ENCODE measurements at places on chromosomes 5 and 9.

DNA sequence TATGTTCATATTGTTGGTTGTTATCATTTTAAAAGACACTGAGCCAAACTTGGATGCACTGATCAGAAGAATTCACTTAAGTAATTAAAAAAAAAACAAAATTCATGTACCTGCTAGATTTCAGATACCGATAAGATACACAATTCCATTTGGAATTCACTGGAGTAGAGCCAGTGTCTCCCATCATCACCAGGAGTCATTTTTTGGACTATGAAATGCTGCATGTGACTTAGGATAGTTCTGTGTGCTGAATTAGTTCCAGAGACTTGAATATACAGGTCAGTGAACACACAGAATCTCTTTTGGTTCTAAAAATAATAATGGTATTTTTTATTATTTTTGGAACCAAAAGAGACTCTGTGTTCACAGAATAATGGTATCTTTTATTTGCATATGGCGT, 482.6 kb upstream of the PIK3R1 start:
- DNase-seq, result no peak

DNA sequence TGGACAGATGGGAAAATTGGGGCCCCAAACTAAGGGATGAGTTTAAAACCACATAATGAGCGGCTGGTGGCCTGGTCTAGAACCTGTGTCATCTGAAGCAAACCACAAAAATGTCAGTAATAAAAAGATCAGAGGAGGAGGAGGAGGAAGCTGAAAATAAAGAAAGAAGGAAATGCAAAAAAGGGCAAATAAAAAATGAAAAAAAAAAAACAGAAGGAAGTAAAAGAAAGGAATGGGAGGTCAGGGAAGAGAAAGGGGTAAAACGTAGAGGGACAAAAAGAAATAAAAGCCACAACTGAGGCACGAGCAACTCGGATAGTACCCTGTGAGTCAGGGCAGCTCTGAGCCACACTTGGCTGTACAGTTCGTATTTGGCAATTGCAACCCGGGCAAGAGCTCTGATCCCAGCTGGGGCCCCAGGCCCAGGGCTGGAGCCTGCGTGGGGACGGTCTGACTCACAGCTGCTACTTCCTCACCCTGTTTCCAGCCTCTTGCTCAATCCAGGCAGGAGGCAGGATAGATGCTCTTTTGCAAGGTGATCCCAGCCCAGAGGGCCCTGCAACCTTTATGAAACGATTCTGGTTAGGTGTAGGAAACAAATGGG, 137.9 kb upstream of the TRIM32 start:
- peak; percentile 83 for DNase-seq

- DNase-seq, result no peak
These were observed 48.0 kb upstream of the PHYKPL start for GRCh38 chr5:178280631-178281030.

DNA sequence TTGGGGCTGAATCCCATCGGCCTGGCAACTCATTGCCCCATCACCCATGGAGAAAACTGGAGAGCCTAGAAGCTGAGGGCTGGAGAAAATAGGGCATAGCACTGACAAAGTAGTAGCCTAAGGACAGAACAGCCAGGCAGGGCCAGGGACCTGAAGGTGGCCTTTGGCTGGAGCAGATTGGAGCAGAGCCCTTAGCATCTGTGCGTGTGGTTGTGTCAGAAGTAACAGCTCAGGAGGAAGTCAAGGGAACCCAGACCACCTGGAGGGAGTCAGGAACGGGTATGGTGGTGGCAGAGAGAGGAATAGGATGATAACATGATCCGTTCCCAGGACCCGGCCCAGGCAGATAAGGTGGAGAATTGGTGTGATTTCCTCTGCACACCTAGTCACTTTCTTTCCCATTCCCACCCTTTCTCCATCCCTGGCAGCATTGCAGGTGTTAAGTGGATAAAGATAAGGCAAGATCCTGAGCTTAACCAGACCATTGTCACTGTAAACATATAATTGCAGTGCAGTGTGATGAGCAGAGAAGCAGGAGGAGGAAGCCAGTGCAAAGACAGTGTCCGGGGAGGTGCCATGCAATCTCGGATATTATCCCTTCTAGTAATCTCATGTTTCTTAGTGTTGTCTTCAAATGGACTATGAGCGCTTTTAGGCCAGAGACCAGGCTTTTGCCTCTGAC, 67.0 kb downstream of the NDFIP1 start:
- no peak for DNase-seq

GRCh38 chr9:121172726-121173487, 28.8 kb downstream of the RAB14 start:
- DNase-seq, result no peak

DNA sequence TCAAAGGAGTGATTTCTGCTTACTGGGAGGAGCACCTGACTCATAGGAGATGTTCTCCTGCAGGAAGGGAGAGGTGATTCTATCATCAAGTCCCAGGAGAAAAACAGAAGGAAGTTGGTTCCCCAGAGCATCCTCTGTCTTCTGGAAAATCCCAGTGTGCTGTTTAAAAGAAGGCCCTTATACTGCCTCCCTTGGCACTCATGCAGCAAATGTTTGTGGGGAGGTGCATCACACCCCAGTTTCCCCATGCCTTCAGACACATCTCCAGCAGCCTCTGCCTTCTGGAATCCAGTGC, 63.1 kb downstream of the PPARGC1B start:
- DNase-seq, result no peak

- DNase-seq, result no peak
These were observed 69.8 kb upstream of the CCDC112 start for GRCh38 chr5:115366223-115366622.

- no peak for DNase-seq
These were observed 107.4 kb downstream of the SNX18 start for GRCh38 chr5:54624805-54625568.

GRCh38 chr5:74188351-74189105, 452.0 kb downstream of the ENC1 start:
- DNase-seq, result no peak

- no peak for DNase-seq
These were observed 11.0 kb downstream of the HAVCR1 start for GRCh38 chr5:157047898-157048297.

GRCh38 chr5:502325-503079, 21.7 kb downstream of the SLC9A3 start:
- no peak for DNase-seq

GRCh38 chr5:119067450-119067849, 3.4 kb upstream of the DMXL1 start:
- DNase-seq, result no peak

- no peak for DNase-seq
These were observed 48.6 kb upstream of the VDAC1 start for GRCh38 chr5:134053314-134053839.

All from HCT116 (cell line).